ENCODE measurements at places on chromosomes 2 and 18. TPM values are rescaled to one million over a fixed set of nuclear protein-coding genes. Genes with fewer than 3 reads are reported as not detected.

TUBA4B gene
- total RNA-seq, result not detected

DNA sequence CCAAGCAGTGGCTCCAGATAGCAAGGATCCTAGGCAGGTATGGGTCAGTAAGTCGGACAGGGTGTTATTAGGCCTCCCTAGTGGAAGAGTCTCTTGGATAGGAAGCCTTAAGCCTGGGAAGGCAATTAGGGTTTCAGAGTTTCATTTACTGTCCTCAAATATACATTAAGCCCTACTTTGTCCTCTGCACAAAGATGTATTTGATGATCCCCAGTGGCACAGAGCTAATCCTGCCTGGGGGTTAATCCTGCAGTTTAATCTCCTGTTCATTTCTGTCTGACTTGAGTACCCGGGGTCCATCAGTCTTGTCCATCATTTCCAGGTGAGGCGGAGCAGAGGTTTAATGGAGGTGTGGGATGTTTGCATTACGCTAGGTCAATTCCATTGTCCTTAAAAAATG is 62.0 kb downstream of the MTCL1 start:
- no peak overlapping the region for H3K4me3 ChIP-seq
- H3K4me1 ChIP-seq, result no peaks in the 10 kb centered on the region
- no peaks in the 10 kb centered on the region for H3K27me3 ChIP-seq
- no peak overlapping the region for H3K27ac ChIP-seq
- no peak for DNase-seq

GPR155 gene
- 9.2 TPM for total RNA-seq

GRCh38 chr2:55519938-55520885 is 694 bp downstream of the CFAP36 start:
- peak overlapping the region; percentile 99 for H3K4me3 ChIP-seq
- H3K4me1 ChIP-seq, result peaks cover 14% of the 10 kb centered on the region
- H3K36me3 ChIP-seq, result peaks cover 18% of the 10 kb centered on the region
- DNase-seq, result peak; percentile 45
- H3K27ac ChIP-seq, result peak overlapping the region; percentile 96

GRCh38 chr2:130327703-130328527 is 14.8 kb upstream of the IMP4 start:
- H3K4me3 ChIP-seq, result no peak overlapping the region
- H3K27ac ChIP-seq, result no peak overlapping the region
- DNase-seq, result no peak
- peaks cover 23% of the 10 kb centered on the region for H3K27me3 ChIP-seq
- no peaks in the 10 kb centered on the region for H3K36me3 ChIP-seq
- H3K4me1 ChIP-seq, result peaks cover 3% of the 10 kb centered on the region

PLGLB1 gene
- total RNA-seq, result not detected

GRCh38 chr2:159476329-159476728 is 140.0 kb downstream of the BAZ2B start:
- no peak for DNase-seq
- H3K27ac ChIP-seq, result no peak overlapping the region
- no peak overlapping the region for H3K4me3 ChIP-seq
- peaks cover 18% of the 10 kb centered on the region for H3K36me3 ChIP-seq
- no peaks in the 10 kb centered on the region for H3K27me3 ChIP-seq
- no peaks in the 10 kb centered on the region for H3K4me1 ChIP-seq

NEU2 gene
- not detected for total RNA-seq

GRCh38 chr2:144470816-144471215 is 49.1 kb downstream of the ZEB2 start:
- H3K36me3 ChIP-seq, result no peaks in the 10 kb centered on the region
- no peak for DNase-seq
- peaks cover 8% of the 10 kb centered on the region for H3K27me3 ChIP-seq
- no peak overlapping the region for H3K27ac ChIP-seq
- no peak overlapping the region for H3K4me3 ChIP-seq

EML6 gene
- 0.49 TPM for total RNA-seq

Data from activated naive CD4-positive, alpha-beta T cell treated with anti-CD3 and anti-CD28 coated beads for 36 hours (primary cell).